ENCODE measurements at places on chromosomes 3 and 15. TPM values are rescaled to one million over a fixed set of nuclear protein-coding genes. Genes with fewer than 3 reads are reported as not detected.

DNA sequence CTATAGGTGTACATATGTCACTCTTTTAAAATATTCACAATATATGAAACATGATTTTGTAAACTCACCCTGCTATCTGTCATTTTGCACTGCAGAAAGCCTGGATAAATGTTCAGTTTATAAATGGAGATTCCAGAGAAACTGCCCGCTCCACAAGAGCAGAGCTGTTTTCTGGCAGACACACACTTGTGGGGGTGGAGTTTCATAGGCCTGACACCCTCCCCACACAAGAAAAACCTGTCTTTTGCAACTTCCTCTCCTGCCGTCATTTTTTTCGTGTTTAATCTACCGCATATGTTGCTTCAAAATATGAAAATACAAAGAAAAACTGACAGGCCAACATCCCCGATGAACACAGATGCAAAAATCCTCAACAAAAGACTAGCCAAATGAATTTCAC, 479.0 kb downstream of the GABRG3 start:
- DNase-seq, result no peak

GRCh38 chr15:93312891-93313486, 224.0 kb upstream of the RGMA start:
- DNase-seq, result no peak

DNA sequence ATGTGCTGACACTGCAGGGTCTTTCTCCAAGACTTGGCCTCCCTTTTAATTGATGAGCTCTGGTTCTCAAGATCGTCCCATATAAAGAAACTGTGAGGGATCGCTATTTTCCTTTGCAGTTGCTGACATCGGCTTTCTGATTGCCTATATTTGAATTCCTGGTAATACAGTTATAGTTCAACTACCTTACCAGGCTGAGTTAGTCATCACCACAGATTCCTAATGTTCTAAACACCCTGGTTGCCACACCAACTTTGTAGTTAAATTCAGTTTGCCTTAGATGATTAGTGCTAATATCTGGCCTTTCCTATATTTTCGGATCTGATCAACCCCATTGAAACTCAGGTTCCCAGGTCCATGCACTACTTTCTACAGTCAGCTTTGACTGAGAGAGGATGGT, 125.0 kb downstream of the GMNC start:
- no peak for DNase-seq

GRCh38 chr15:81327516-81327915, 3.6 kb upstream of the STARD5 start:
- no peak for DNase-seq

GRCh38 chr3:107346564-107346963, 30.7 kb upstream of the CCDC54 start:
- DNase-seq, result no peak

DNA sequence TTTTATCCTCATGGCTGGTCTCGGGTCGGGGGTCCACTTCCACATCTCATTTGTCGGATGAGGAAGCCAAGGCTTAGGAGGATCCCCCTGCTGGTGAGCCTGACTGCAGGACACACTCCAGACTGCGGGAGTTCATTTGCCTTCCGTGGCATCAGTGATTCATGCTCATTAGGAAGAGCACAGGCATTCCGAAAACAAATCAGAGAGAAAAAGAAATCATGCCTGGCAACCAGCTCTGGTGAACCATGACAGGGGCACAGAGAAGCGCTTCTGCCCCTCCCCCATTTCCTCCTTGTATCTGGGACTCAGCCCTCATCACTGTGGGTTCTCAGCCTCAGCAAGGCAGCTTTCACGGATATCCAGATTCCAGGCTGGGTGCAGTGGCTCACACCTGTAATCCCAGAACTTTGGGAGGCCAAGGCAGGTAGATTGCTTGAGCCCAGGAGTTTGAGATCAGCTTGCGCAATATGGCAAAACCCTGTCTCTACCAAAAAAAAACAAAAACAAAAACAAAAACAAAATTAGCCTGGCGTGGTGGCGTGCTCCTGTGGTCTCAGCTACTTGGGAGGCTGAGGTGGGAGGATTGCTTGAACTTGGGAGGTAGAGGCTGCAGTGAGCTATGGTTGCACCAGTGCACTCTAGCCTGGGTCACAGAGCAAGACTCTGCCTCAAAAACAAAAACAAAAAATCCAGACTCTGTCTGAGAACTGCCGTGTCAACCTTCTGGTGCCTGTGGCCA, 28.4 kb downstream of the IRAK2 start:
- peak; percentile 42 for DNase-seq

GRCh38 chr3:32083702-32084270, 22.6 kb upstream of the GPD1L start:
- DNase-seq, result no peak

- no peak for DNase-seq
Measured at GRCh38 chr15:79519628-79520027, 87.5 kb downstream of the MINAR1 start.

GRCh38 chr3:127734754-127735473, 62.2 kb downstream of the ABTB1 start:
- DNase-seq, result no peak

The CHRD gene
- total RNA-seq, result not detected
